ENCODE measurements at places on chromosomes 1 and 21.

- no peak for DNase-seq
Measured at GRCh38 chr1:48026701-48027532, 29.7 kb upstream of the TRABD2B start.

DNA sequence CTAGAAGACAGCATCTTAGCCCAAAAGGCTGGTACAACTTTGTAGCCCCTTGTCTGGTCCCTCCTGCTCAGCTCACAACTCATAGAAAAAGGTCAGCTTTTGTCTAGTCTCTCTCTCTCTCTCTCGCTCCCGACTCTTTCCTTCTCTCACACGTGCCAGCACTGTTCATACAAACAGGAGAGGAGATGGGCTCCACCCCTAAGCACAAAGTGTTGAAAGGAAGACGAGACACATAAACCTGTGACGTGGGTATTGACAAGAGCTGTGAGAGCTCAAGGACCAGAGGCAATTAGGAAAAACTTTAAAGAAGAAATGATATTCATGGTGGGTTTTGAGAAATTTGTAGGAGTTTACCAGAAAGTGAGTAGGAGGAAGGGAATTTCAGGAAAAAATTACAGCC lies 23.6 kb upstream of the KCNC4 start:
- no peak for DNase-seq

DNA sequence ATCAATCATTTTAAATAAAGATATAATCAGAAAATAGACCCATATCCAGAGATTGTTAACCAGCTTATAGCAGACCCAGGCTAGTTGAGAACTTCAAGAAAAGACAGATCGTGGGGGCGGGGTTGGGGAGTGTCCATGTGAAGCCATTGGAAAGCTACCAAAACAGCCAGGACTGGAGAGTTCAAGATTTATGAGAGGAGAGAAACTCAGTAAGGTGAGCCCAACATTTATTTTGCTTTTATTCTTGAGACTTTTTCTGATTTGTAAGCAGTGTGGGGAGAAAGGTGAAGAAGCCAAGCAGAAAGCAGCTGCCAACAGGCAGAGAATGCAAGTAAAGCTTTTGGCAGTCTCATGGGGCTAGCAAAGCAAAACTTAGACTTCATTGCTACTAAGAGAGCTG lies 179.9 kb downstream of the VPS13D start:
- no peak for DNase-seq

- no peak for DNase-seq
Measured at GRCh38 chr1:233211595-233211994, 83.9 kb downstream of the PCNX2 start.

GRCh38 chr1:223030871-223031400 lies 112.1 kb downstream of the TLR5 start:
- no peak for DNase-seq

Data from hematopoietic multipotent progenitor cell treated with erythropoietin and hydrocortisone succinate and interleukin-3 and kit ligand, for 4 days (in vitro differentiated cells).